ENCODE measurements at places on chromosomes 5 and 9.

GRCh38 chr5:172452398-172453205 is 1.7 kb downstream of the SH3PXD2B start:
- DNase-seq: peak; percentile 79

DNA sequence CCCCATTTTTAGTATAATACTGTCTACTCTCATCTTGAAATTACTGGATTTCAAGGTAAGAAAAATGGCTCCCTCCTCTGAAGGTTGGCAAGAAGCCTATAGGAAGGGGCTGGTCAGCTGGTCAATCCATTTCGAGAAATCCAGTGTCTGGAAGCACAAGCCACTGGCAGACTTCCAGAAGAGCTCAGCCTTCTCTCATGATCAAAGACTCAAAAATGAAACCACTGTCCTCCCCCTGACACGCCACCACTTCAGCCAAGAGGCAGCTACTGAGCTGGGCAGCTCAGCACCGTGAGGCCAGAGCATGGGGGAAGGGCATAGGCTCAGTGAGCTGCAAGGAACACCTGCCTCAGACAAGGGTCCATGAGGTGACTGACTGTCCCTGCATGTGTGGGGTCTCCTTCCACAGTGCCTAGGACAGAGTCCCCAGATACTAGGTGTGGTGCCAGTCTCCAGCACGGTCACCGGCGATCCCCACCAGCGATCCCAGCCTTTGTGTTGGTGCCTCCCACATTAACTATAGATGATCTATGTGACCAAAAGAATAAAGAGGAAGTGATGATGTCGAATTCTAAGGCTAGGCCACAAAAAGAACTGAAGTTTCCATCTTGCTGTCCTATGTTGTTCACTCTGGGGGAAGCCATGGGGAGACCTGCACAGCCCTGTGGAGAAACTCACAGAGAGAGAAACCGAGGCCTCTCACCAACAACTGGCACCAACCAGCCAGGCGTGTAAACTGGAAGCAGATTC is 100.1 kb upstream of the LRRTM2 start:
- peak; percentile 94 for DNase-seq

- DNase-seq: peak; percentile 48
Observed at GRCh38 chr5:39815711-39816110, 390.9 kb upstream of the DAB2 start.

GRCh38 chr5:121503111-121503840 is 348.4 kb upstream of the FTMT start:
- no peak for DNase-seq

- DNase-seq: no peak
Observed at GRCh38 chr9:14306672-14307660, 7.0 kb downstream of the NFIB start.

Data from iris pigment epithelial cell (primary cell).